Psoas muscle (tissue), 8 donors: ENCODE measurements at places on chromosomes 7 and 10. TPM values are rescaled to one million over a fixed set of nuclear protein-coding genes. Genes with fewer than 3 reads are reported as not detected.

DNA sequence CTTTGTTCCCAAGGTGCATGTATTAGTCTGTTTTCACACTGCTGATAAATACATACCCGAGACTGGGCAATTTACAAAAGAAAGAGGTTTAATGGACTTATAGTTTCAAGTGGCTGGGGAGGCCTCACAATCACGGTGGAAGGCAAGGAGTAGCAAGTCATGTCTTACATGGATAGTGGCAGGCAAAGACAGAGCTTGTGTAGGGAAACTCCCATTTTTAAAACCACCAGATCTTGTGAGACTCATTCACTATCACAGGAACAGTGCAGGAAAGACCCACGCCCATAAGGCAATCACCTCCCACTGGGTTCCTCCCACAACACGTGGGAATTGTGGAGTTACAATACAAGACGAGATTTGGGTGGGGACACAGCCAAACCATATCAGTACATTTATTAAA is 92.9 kb downstream of the PPP1R3C start:
- peaks cover 2% of the 10 kb centered on the region for H3K36me3 ChIP-seq
- H3K27ac ChIP-seq = no peak overlapping the region
- DNase-seq = no peak
- no peaks in the 10 kb centered on the region for H3K4me1 ChIP-seq

DNA sequence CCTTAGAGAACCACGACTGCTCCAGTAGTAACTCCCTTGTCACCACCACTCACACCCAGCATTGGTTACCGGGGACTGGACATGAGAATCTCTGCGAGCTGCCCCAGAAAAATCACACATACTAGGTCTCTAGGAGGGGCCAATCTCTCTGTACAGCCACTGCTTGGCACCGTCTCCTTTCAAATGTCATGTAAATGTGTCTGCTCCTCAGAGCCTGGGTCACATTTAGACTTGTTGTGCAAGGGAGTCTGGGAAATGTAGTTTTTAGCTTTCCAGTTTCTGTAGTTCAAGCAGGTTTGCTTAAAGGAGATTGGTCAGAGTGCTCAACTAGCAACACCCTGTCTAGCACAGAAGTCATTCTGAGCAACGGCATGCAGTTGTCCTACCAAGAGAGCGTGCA is 60.0 kb downstream of the CHN2 start:
- no peaks in the 10 kb centered on the region for H3K27me3 ChIP-seq
- no peak overlapping the region for H3K4me3 ChIP-seq
- H3K27ac ChIP-seq = no peak overlapping the region
- H3K36me3 ChIP-seq = no peaks in the 10 kb centered on the region
- no peak for DNase-seq

GRCh38 chr10:125575843-125576242 is 107.1 kb downstream of the TEX36 start:
- H3K4me1 ChIP-seq = no peaks in the 10 kb centered on the region
- H3K4me3 ChIP-seq = no peak overlapping the region
- H3K27me3 ChIP-seq = no peaks in the 10 kb centered on the region
- H3K27ac ChIP-seq = no peak overlapping the region
- no peak for DNase-seq

CXCL12 gene
- total RNA-seq = 84.4 TPM

- no peak overlapping the region for H3K4me3 ChIP-seq
- no peaks in the 10 kb centered on the region for H3K27me3 ChIP-seq
- no peak overlapping the region for H3K27ac ChIP-seq
- H3K4me1 ChIP-seq = no peaks in the 10 kb centered on the region
- H3K36me3 ChIP-seq = no peaks in the 10 kb centered on the region
These were observed 535.5 kb downstream of the GPAM start for GRCh38 chr10:111648046-111648445.

MYH16 gene
- total RNA-seq = not detected

MDFIC gene
- total RNA-seq = 5.5 TPM

IFIT1B gene
- not detected for total RNA-seq

GRCh38 chr7:84085147-84085546 is 109.4 kb downstream of the SEMA3A start:
- no peaks in the 10 kb centered on the region for H3K4me1 ChIP-seq
- H3K36me3 ChIP-seq = no peaks in the 10 kb centered on the region
- no peaks in the 10 kb centered on the region for H3K27me3 ChIP-seq
- H3K27ac ChIP-seq = no peak overlapping the region
- DNase-seq = no peak
- no peak overlapping the region for H3K4me3 ChIP-seq

- DNase-seq = no peak
- peak overlapping the region; percentile 49 for H3K4me3 ChIP-seq
- H3K27me3 ChIP-seq = no peaks in the 10 kb centered on the region
- H3K27ac ChIP-seq = no peak overlapping the region
- H3K4me1 ChIP-seq = peaks cover 11% of the 10 kb centered on the region
- no peaks in the 10 kb centered on the region for H3K36me3 ChIP-seq
These were observed 151.5 kb upstream of the KLF6 start for GRCh38 chr10:3936422-3937040.

PRR15 gene
- not detected for total RNA-seq

DNA sequence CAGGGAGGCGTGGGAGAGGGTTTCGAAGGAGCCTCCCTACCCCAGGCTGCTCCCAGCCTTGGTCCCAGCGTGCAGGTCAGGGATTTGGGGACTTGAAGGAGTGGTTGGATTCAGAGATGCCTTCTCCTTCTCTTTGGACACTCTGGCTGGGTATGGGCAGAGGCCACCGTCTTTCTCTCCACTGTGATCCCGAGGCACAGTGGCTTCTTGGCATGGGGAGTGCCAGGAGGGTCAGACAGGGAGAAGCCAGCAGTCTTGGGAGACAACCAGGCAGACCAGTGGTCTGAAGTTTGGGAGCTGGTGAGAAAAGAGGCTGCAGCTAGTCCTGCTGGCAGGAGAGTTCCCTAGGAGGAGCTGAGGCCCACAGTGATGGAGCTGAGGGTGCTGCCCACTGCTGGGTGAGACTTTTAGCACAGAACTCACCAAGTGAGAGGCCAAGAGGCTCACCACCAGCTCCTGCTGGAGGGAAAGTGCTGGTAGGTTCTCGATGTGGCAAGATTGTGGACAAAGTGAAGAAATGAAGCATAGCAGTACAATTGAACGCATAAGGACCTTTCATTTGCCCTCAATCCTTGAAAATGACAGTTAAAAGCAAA is 35.2 kb upstream of the WDFY4 start:
- DNase-seq = no peak
- no peaks in the 10 kb centered on the region for H3K27me3 ChIP-seq
- no peak overlapping the region for H3K4me3 ChIP-seq
- H3K36me3 ChIP-seq = no peaks in the 10 kb centered on the region

GRCh38 chr10:69089638-69090599 is 2.0 kb downstream of the SRGN start:
- peak overlapping the region; percentile 83 for H3K27ac ChIP-seq
- no peak for DNase-seq
- peak overlapping the region; percentile 64 for H3K4me3 ChIP-seq
- no peaks in the 10 kb centered on the region for H3K27me3 ChIP-seq
- peaks cover 5% of the 10 kb centered on the region for H3K4me1 ChIP-seq

DNA sequence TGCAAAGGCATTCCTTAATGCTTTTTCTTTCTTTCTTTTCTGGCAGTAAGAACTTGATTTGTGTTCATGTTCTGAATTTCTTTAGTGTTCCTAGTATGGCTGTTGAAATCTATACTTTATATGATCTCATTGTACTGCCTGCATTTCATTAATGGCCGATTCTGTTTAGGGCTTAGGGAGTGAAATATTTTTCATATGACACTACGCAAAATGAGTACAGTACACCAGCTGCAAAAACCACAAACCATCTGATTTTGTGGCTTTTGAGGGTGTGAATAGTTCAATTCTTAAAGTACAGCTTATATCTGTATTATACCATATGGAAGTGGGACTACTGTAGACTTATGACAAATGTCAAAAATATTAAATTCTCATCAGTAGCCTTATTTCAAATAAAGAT is 69.1 kb upstream of the FOXP2 start:
- DNase-seq = no peak
- H3K27ac ChIP-seq = no peak overlapping the region
- no peaks in the 10 kb centered on the region for H3K36me3 ChIP-seq
- H3K27me3 ChIP-seq = no peaks in the 10 kb centered on the region

DNA sequence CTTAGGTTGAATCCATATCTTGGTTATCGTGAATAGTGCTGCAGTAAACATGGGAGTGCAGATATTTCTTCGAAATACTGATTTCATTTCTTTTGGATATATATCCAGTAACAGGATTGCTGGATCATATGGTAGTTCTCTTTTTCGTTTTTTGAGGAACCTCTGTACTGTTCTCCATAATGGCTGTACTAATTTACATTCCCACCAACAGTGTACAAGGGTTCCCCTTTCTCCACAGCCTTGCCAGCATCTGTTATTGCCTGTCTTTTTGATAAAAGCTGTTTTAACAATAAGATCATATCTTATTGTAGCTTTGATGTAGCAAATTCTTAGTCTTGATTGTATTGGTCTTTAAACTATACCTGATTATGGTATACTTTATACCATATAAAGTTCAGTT is 45.3 kb downstream of the ZNRF2 start:
- no peak overlapping the region for H3K27ac ChIP-seq
- peaks cover 24% of the 10 kb centered on the region for H3K4me1 ChIP-seq
- no peak overlapping the region for H3K4me3 ChIP-seq
- DNase-seq = no peak

- no peaks in the 10 kb centered on the region for H3K4me1 ChIP-seq
- no peak for DNase-seq
- H3K27ac ChIP-seq = no peak overlapping the region
- no peaks in the 10 kb centered on the region for H3K27me3 ChIP-seq
These were observed 48.7 kb downstream of the OAT start for GRCh38 chr10:124369986-124370385.

DNA sequence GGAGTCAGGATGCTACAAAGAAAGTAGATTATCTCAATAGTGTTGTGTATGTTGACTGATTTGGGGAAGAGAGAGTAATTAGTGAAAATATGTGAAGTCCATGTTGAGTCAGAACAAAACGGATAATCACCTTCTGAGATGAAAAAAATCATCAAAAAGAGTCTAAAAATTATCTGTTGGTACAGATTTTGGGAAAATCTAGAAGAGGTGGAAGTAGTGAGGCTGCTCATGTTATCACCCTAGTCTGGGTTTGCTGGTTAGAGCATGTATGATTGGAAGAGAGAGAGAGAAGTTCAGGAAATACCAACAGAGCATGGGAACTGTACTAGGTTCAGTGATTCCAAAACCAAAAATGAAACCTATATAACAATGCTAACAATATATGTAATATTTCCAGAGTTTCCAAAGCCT is 12.3 kb downstream of the RPA3 start:
- H3K27me3 ChIP-seq = no peaks in the 10 kb centered on the region
- no peaks in the 10 kb centered on the region for H3K36me3 ChIP-seq
- H3K4me1 ChIP-seq = peaks cover 36% of the 10 kb centered on the region
- no peak overlapping the region for H3K4me3 ChIP-seq
- no peak overlapping the region for H3K27ac ChIP-seq

- no peaks in the 10 kb centered on the region for H3K36me3 ChIP-seq
- H3K4me3 ChIP-seq = no peak overlapping the region
- H3K4me1 ChIP-seq = no peaks in the 10 kb centered on the region
- H3K27ac ChIP-seq = no peak overlapping the region
- peaks cover 3% of the 10 kb centered on the region for H3K27me3 ChIP-seq
These were observed 377.8 kb downstream of the SFMBT2 start for GRCh38 chr10:7033031-7033430.

- H3K4me3 ChIP-seq = no peak overlapping the region
- no peak for DNase-seq
- H3K27me3 ChIP-seq = no peaks in the 10 kb centered on the region
- peaks cover 26% of the 10 kb centered on the region for H3K4me1 ChIP-seq
- H3K27ac ChIP-seq = no peak overlapping the region
- H3K36me3 ChIP-seq = peaks cover 77% of the 10 kb centered on the region
These were observed 16.3 kb downstream of the ZMIZ2 start for GRCh38 chr7:44764665-44765578.

GRCh38 chr7:155363146-155363539 is 65.5 kb downstream of the INSIG1 start:
- H3K27ac ChIP-seq = no peak overlapping the region
- H3K4me3 ChIP-seq = no peak overlapping the region

- H3K4me1 ChIP-seq = peaks cover 10% of the 10 kb centered on the region
- no peak overlapping the region for H3K4me3 ChIP-seq
- H3K36me3 ChIP-seq = no peaks in the 10 kb centered on the region
- no peak for DNase-seq
- H3K27ac ChIP-seq = no peak overlapping the region
- no peaks in the 10 kb centered on the region for H3K27me3 ChIP-seq
These were observed 1.8 kb upstream of the NUB1 start for GRCh38 chr7:151339651-151340382.

GRCh38 chr7:152383341-152384234 is 52.2 kb downstream of the KMT2C start:
- DNase-seq = no peak
- H3K36me3 ChIP-seq = no peaks in the 10 kb centered on the region
- no peak overlapping the region for H3K27ac ChIP-seq
- no peak overlapping the region for H3K4me3 ChIP-seq
- peaks cover 44% of the 10 kb centered on the region for H3K4me1 ChIP-seq
